OCI-LY7 (cell line): ENCODE measurements at places on chromosomes 2 and 18.
A peak's percentile ranks its signal among the peaks of the same experiment; 100 is the strongest.

- DNase-seq: no peak
These were observed 156.4 kb downstream of the DSEL start for GRCh38 chr18:67359873-67360838.

GRCh38 chr2:219469186-219469724, 29.4 kb upstream of the GMPPA start:
- no peak for DNase-seq

DNA sequence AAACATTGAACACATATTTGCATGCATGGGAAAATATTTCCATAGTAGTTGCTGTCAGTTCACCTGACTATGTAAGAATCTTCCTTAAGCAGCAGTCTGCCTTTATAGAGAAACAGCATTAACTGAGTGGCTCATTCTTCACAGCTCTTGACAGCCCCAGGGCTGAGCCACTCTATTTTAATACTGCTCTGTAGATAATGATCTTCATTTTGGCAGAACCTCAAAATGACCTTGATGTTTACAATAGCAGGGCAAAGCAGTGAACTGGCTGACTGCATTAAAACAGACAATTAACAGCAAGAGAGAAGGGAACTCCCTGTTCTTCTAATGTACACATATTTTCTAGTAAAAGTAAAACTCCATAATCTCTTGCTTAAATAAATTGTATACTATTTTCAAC, 580.6 kb upstream of the SOX11 start:
- no peak for DNase-seq

DNA sequence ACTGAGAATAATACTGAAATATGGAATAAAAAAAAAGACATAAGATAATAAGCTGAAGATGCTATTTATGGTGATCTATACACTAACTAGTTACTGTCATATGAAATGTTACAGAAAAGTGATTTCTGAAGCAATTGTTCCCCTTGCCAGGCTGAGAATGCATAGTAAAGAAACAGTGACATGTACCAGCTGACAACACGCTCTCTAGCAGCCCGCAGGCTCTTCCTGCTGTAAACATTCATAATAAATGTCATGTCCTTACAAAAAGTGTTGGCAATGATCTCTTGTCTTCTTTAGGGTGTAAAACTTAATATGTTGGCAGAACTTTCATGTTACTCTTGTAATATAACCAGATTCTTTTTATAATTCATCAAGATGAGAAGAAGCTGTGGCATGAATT, 1171.3 kb downstream of the DSC3 start:
- no peak for DNase-seq

GRCh38 chr2:238259061-238260020, 19.5 kb upstream of the HES6 start:
- no peak for DNase-seq

- no peak for DNase-seq
These were observed 441.4 kb downstream of the DCDC2C start for GRCh38 chr2:4144731-4145130.

DNA sequence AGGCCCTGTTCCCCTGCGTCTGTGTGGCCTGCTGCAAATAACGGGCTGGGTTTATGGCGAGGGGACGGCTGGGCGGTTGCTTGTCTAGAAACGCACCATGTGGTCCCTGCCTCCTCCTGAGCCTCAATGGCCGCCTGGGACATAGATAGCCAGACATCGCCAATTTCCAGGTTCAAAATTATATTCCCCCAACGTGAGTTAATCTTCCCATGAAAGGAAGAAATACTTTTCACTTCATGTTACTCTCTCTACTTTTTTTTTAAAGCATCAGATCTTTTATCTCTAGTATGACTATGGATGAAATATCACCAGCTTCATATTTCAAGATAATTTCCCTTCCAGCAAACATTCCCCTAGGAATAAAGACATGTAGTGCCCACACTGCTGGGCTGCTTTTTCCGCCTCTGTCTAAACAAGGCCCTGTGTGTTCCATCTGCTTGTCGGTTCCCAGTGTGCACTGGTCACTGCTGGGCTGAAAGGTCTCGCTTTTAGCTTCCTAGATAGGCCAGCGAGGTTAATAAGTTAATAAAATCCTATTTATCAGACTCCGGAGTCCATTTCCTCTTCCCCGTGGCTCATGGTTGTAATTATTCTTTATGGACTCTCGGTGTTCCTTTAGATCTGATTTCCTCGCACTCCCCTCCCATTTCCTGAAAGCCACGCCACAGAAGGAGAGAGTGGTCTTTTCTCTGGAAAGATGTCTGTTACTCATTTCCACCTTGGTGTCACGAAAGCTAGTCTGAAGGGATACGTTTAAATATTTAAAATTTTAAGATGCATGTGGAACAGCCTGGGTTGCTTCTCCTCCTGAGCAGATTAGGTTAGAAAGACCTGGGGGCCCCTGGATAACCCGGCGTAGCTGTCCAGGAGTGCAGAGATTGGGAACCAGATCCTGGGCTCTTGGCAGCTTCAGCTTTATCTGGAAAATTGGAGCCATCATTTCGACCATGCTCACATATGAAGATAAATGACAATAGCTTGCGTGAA, 196.6 kb upstream of the COPS8 start:
- no peak for DNase-seq

- DNase-seq: no peak
These were observed 364.3 kb upstream of the LRP1B start for GRCh38 chr2:142495141-142495540.

- DNase-seq: no peak
These were observed 108.8 kb upstream of the DLX2 start for GRCh38 chr2:172211512-172211911.

DNA sequence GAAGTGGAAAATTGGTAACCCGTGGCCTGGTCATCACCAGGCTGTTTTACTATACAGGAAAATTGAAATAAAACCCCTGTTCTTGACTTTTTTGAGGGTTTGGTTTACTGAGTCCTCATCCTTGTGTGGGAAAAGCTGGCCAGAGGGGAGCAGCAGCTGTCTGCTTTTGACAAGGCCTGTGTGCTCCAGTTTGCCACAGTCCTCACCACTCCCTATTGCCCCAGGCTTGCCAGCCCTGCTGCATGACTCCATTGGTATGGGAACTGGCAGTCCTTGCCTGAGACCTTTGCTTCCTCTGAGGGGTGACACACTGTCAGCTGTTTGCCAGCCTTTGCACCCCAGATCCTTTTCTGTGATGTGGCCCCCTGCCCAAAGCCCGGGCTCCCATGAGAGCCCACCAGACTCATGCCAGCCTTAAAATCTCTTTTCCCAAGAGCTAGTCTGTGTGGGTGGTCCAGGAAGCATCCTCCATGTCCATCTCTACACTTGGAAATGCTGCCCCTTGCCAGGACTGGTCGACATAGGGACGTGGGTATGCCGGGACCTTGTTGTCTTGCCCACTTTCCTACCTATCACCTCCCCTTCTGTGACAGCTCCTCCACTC, 39.0 kb downstream of the GLI2 start:
- DNase-seq: no peak

- DNase-seq: no peak
These were observed 87.7 kb upstream of the SIX2 start for GRCh38 chr2:45096996-45097395.

DNA sequence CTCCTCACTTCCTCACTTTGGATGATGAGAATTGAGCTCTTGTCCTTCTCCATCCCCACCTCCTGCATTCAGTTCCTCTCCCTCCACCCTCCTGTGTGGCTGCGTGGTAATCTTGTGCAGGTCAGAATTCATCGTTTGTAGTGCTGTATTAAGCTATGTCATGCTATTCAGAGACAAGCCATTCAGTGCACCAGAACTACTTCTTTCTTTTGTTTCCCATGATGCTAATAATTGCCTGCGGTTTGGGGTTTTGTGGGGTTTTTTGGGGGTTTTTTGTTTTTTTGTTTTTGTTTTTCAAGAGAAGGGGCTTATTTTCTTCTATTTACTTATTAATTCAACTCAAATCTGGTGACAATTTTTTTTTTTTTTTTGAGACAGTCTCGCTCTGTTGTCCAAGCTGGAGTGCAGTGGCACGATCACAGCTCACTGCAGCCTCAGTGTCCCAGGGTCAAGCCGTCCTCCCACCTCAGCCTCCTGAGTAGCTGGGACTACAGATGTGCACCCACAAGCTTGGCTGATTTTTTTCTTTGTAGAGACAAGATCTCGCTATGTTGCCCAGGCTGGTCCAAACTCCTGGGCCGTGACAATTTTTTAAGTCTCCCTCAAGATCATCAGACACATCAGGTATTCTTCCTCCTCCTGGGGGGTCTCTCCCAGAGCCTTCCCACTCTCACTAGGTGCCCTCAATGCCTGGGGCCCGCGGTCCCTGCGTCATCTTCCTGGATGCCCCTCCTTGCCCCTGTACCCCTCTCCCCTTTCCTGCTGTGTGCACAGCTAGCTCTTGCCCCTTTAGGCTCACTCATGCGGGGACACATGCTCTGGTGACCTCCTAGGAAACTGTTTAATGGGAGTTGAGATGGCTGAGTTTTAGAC, 37.8 kb downstream of the MAL start:
- DNase-seq: no peak

GRCh38 chr18:63701952-63702351, 808 bp upstream of the SERPINB11 start:
- no peak for DNase-seq

- no peak for DNase-seq
These were observed 83.3 kb downstream of the DPP4 start for GRCh38 chr2:161990741-161991140.

- no peak for DNase-seq
These were observed 40.3 kb upstream of the YPEL5 start for GRCh38 chr2:30106543-30106942.

GRCh38 chr2:140701726-140702125, 1429.1 kb downstream of the LRP1B start:
- no peak for DNase-seq

DNA sequence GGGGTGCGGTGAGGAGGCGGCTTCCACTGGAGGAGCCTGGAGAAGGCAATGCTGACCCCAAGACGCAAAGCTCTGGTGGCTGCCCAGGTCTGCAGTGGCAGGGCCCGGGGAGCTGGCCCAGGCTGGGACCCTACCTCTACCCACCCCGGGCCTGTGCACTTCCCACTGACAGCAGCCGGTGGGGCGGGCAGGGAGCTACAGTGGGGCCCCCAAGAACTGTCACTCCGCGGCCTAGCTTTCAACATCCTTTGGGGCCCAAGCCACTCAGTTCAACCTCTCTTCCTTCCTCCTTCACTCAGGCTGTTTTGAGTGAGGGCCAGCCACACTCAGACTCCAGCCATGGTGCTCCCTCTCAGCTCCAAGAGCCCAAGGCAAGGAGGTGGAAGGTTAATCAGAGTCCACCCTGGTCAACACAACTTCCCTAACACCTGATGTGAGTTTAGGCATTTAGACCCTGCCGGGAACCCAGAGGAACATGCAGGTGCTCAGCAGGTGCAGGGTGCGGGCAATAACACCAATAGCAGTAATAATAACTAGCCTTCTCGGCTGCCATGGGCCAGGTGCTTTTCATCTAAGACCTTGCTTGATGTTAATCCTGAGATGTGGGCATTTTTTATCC, 93.6 kb downstream of the ZFP36L2 start:
- DNase-seq: peak; percentile 75

DNA sequence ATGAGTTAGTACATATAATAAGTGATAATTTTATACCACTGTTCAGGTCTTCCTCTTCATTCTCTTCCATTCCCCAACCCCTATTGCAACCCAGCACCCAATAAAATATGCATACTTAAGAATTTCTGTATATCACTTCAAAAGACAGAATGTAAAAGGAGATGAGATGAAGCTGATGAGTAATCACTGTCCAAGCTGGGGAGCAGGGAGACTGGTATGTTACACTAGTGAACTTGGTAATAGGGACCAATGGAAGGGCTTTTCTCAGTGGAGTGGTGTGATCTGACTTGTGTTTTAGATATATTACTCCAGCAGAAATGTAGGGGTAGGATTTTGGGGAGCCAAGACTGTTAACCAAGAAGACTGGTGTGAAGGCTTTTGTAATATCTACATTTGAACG, 18.0 kb upstream of the ARHGAP28 start:
- DNase-seq: no peak

- no peak for DNase-seq
These were observed 257.4 kb upstream of the SLC14A2 start for GRCh38 chr18:45357686-45358470.

GRCh38 chr2:223082706-223083105, 30.7 kb downstream of the KCNE4 start:
- no peak for DNase-seq

DNA sequence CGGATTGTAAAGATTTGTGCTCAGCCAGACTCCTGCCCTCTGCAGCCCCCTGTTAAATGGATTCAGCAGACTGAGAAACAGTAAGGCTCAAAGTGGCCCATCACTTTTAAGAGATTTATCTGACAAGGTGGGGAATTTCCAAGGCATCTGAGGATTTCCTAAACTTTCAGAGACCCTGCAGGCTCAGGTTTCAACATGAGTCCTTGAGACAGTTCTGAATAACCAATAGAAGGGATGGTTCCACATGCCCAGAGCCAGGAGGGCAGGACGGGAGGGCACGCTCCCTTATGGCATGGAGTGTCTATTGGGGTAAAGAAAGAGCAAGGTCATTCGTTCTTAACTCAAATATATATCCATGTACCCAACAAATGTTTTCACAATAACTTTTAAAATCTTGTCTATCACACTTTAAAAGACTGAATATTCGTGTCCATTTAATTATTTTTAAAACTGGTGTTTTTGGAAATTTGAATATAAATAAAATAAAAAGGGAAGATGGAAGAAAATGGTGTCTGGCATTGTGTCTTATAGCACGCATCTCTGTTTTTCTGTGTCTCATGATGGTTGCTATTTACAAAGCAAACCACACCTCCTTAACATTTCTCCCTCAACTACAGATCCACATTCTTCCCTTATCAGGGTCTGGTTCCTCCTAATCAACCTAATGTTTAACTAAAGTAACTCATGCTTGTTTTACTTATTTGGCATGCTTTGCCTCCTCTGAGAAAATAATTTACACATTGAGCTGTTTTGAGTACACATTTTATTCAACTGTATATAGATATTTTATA, 56.0 kb upstream of the DSG1 start:
- no peak for DNase-seq

DNA sequence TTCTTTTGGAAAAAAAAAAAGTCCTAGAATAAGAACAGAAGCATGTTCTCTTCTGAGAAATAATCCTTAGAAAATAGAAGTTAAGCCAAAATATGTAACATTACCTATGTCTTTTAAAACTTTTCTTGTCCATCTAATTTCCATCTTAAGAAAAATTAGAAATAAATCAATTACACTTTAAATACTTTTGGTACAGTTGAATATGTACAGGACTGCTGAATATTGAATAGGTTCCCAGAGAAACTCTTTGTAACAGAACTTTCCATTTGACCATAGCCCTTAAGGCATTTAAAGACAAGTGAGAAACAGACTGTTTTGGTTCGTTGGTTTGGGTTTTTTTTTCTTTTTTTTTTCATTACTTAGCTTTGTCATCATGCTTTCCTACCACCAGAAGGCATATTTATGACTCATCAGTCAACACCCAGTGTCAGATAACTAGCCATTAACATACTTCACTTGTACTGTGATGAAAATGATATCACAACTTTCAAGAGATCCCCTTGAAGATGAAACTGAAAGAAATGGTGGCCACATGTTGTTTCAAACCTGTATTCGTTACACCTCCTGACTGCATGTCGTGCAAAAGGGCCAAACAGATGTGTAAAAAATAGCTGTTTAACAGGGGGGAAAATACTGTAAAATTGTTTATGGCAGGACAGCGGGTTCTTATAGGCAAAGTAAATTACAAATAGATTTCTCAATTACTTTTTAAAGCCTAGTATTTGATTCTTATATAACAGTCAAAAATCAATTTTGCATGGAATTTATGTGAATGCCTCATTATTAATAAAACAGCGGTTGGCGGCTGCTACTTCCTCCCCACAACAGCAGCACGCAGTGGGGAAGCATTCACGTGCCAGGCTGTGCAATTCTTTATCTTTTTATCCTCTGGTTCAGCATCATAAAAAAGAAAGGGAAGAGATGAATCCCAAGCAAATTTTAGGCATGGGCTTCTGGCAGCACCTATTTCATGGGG, 280.7 kb upstream of the HNRNPA3 start:
- DNase-seq: no peak

- no peak for DNase-seq
These were observed 50.5 kb downstream of the DYSF start for GRCh38 chr2:71503837-71504236.
